ENCODE measurements at places on chromosomes 16 and 17.

GRCh38 chr17:31216031-31216751 is 80.8 kb downstream of the OMG start:
- DNase-seq: no peak

GRCh38 chr17:59798111-59798510 is 90.7 kb downstream of the VMP1 start:
- no peak for DNase-seq

GRCh38 chr17:42414704-42415409 is 8.2 kb downstream of the CAVIN1 start:
- DNase-seq: peak; percentile 73

- DNase-seq: no peak
These were observed 163.5 kb upstream of the KIF2B start for GRCh38 chr17:53659181-53659580.

DNA sequence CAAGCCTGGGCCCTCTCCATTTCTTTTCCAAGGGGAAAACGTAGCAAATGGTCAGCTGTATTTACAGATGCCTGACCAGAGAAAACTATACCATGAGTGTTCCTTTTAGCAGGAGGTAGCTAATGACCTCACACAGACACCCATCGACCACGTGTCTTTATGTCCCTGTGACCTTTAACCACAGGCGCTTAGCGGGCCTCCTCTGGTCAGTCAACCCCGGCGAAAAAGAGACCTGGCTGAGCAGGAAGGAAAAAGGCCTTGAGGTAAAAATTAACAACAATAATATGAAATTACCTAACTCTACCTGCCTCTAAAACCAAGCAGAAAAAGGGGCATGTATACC is 9.1 kb downstream of the NUDT16L1 start:
- DNase-seq: no peak

GRCh38 chr17:33050611-33051140 is 59.0 kb downstream of the SPACA3 start:
- DNase-seq: no peak

- no peak for DNase-seq
These were observed 153.5 kb upstream of the CDC42EP4 start for GRCh38 chr17:73465130-73465952.

DNA sequence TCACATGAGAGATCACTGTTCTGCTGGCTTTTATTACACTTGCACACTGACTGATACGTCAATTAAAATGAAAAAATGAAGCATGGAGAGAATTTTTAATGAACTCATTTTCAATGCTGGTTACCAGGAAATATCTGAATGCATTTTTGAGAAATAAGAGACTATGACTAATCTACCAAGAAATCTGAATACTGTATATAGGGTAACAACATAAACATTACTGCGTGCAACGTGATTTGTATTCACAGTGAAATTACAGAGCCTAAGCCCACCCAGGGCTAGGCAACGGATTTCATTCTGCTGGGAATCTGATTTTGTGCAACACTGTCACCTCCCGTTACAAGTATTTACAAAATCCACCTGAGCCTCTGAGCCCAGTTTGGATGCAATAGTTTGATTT is 23.8 kb upstream of the LCMT1 start:
- DNase-seq: no peak

DNA sequence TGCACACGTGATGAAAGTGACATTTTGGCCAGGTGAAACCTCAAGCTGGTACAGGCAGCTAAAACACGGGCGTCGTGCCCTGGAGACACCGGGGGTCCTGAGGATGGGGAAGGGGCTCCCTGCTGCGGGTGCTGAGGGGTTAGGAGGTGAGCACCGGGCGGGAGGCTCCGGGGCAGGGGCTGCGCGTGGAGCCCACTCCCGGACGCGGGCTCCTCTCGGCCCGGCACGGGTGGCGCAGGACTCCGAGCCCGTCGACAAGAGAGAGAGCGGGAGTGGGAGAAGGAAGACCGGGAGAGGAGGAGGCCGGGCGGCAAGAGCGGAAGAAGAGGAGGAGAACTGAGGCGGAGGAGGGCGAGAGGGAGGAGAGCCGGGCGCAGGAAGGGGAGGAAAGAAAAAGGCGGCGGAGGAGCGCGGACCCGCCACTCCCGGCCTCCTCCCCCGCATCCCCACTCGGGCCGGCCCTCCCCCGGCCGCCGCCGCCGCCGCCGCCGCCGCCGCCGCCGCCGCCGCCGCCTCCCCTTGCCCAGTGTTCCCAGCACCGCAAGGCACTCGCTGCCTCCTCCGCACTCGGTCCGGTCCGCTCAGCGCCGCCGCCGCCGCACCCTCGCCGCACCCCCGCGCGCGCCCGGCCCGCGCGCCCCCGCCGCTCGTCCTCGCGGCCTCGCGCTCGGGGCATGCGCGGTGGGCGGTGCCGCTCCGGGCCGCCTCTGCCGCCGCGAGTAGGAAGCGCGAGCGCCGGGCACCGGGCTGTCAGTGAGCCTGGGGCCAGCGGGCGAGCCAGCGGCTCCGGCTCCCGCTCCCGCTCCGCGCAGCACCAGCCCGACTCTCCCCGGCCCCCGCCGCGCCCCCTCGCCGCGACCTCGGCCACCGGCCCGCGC is at the start of gene PRKCA:
PRKCA (plus strand) TSS at position 750 of the 878 bp plus-strand sequence.
- DNase-seq: peak; percentile 47

DNA sequence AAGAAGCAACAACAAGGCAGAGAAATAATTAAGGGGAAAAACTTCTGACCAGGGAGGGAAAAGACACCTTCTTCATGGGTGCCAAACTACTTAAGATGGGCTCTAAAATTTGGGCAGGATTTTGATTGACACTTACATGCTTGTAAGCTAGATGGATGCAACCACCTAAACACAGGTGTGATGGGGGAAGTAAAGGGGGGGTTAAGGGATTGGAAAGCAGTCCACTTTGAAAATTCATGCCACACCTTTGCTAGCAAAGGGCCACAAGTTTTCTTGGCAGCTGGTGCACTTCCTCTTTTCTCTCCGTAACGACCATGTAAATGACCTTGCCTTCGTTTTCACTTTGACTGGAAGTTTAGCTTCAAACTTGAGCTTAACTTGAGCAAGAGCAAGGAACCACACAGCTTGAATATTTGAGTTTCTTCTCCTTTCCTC is 14.3 kb upstream of the PRKAR1A start:
- no peak for DNase-seq

DNA sequence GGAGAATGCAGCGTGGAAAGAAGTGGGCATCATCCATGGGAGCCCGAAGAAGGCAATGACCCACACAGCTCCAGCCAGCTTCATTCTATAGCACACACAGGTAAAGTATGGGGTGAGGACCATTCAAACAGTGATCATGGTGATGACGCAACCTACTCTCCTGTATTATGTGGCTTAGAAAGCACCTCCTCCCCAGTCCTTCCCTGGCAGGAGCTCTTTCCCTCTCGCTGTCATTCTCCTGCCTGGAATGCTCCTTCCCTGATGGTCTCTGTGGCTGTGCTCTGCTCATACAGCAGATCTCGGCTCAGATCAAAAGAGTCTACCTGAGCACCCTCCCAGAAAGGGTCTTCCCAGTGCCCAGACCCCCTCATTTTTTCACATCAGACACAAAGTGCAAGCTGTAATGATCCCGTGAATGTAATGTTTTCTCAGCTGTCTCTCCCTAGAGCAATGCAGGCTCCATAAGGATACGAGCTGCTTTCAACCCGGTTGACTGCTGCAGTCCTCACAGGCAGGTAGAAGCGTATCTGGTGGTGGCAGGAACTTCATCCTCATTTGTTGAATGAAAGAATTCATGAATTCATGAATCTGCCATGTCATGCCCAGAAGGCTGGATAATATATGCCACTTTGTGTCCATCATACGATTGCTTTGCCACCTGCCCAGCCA is 248.8 kb downstream of the HS3ST3A1 start:
- no peak for DNase-seq

DNA sequence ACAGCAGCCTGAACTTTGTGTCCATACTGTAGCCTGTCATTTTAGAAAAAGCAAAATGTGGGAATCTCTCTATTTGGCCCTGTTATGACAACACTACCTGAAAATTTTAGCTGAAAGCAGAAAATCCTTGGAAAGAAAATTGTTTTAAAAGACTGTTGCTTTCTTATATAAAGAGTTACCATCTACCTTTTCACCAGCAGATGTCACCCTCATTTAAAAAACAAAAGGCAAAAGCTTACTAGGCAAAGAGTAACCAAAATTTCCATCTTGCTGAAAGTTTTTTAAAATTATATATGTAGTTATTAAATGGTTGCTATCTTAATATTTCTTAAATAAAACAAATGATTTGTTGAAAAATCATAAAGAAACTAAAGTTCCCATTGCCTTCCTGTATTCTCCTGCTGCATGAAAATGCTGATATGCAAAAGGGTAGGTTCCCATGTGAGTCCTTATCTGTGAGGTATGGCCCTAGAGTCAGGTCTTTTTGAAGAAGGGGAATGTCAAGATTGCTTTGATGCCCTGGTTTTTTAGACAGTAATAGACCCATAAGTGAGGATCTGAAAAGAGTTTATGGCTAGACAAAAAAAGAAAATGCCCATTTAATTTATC is 61.0 kb downstream of the TNRC6C start:
- no peak for DNase-seq

GRCh38 chr17:2055292-2056205 is 646 bp downstream of the HIC1 start:
- no peak for DNase-seq

GRCh38 chr16:80689487-80689886 is 114.9 kb downstream of the CDYL2 start:
- no peak for DNase-seq

DNA sequence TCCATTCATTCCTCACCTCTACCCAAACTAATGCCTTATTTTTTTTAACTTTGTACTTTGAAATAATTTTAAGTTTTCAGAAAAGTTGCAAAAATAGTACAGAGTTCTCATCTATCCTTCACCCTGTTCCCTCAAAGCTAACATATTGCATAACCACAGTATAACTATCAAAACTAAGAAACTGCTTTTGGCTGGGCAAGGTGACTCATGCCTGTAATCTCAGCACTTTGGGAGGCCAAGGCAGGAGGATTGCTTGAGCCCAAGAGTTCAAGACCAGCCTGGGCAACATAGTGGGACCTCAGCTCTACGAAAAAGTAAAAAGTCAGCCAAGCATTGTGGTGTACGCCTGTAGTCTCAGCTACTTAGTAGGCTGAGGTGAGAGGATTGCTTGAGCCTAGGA is 147.7 kb downstream of the SKAP1 start:
- DNase-seq: no peak

- DNase-seq: no peak
These were observed 2.8 kb upstream of the ZNF267 start for GRCh38 chr16:31870809-31871208.

DNA sequence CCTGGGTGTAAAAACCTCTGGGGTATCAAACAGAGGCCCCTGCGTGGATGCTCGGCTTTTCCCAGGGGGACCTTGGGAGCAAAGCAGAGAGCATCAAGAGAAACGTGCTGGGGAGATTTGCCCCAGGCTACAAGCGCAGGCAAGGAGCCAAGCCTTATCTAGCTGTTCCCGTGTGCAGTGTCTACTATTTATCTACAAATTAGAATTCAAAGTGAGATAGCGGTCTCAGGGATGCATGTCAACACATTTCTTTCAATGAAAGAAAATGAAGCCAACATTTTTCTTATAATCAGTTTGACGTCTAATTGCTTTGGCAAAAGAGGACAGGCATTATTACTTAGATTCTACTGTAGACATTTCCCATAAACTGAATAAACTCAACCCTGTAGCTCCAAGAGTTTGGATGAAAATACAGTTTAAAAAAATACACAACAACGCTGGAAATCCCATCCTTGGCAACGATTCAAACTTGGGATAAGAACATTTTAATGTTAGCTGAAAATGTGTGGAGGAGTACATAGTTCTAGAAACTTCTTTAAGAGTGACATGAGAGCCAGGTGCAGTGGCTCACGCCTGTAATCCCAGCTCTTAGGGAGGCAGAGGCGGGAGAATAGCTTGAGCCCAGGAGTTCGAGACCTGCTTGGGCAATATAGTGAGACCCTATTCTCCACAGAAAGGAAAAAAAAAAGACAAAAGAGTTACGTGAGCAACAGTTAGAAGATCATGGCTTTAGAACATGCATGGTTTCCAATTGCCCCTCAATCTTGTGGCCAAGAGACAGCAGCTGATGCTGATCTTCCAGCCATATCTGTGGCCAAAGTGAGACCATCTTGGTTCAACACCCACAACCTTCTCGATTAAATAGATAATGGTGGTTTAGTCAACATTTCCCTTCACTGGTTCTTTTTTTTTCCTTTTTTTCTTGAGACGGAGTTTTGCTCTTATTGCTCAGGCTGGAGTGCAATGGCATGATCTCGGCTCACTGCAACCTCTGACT is 7.2 kb downstream of the SPNS3 start:
- no peak for DNase-seq

GRCh38 chr17:57752031-57752905 is 7.2 kb upstream of the CCDC182 start:
- no peak for DNase-seq

DNA sequence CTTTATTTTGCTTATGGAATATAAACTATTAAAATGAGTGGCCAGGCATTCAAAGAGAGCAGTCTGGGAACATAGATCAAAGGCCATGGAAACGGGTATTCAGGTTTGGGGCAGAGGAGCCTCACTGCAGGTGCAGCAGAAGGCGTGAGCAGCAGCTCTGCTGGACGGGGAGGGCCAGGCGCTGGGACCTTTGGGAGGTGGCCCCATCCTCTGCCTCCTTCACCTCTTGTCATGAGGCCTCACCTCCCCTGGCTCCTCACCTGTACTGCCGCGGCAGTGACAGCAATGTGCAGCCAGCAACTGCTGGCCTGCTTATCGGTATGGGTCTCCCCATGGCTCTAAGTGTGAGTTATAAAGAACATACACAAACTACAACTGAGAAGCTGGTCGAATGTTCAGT is 109.4 kb downstream of the CDK5R1 start:
- no peak for DNase-seq

DNA sequence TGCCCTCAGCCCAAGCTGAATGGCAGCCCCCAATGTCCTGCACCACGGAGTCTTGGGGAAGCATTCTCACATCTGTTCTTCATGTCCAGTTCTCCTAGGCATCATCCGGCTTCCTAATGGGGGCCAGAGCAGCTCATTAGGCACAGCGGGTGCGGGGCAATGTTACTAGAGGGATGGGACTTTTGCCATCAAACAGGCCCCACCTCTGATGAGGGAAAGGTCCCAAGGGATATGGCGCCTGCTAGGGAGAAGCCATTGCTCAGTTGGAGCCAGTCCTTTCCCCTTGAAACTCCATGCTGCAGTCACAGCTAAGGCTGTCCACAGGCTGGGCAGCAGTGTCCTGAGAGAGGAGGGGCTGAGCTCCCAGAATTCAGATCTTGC is 1.7 kb upstream of the DPH1 start:
- DNase-seq: no peak

- DNase-seq: no peak
These were observed 185.9 kb downstream of the TMEM132E start for GRCh38 chr17:34765291-34765690.

DNA sequence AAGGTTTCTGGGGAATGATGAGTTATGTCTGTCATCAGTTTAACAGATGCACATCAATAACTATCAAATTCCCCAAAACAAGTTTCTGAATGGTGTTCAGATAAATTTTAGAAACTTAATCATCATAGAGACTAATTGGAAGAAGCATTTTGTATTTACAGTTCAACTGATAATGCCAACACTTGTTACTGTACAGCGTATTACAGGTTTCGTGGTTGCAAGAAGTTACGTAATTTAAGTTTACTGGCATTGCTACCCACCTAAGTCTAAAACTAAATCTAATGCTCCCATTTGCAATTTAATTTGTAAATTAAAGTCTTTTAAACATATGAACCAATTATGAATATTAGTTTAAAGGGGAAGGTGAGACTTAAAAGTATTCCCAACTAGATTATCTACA is 3.0 kb downstream of the SRSF1 start:
- DNase-seq: no peak

- no peak for DNase-seq
These were observed 22.8 kb upstream of the NFAT5 start for GRCh38 chr16:69542974-69543373.
